HCT116 (cell line): ENCODE measurements at places on chromosomes 3 and 15. TPM values are rescaled to one million over a fixed set of nuclear protein-coding genes. Genes with fewer than 3 reads are reported as not detected.

The TMEM212 gene
- not detected for total RNA-seq

The FOXB1 gene
- total RNA-seq = not detected

The FYCO1 gene
- total RNA-seq = 15.8 TPM

The EMC7 gene
- 38.7 TPM for total RNA-seq

The GPR171 gene
- not detected for total RNA-seq

The ZIC1 gene
- not detected for total RNA-seq

The JMJD7 gene
- total RNA-seq = 13.5 TPM

GRCh38 chr3:72230774-72231379 is 445.9 kb upstream of the PROK2 start:
- H3K36me3 ChIP-seq = no peaks in the 10 kb centered on the region
- no peak overlapping the region for H3K27ac ChIP-seq
- peaks cover 52% of the 10 kb centered on the region for H3K27me3 ChIP-seq
- no peak overlapping the region for H3K4me3 ChIP-seq

DNA sequence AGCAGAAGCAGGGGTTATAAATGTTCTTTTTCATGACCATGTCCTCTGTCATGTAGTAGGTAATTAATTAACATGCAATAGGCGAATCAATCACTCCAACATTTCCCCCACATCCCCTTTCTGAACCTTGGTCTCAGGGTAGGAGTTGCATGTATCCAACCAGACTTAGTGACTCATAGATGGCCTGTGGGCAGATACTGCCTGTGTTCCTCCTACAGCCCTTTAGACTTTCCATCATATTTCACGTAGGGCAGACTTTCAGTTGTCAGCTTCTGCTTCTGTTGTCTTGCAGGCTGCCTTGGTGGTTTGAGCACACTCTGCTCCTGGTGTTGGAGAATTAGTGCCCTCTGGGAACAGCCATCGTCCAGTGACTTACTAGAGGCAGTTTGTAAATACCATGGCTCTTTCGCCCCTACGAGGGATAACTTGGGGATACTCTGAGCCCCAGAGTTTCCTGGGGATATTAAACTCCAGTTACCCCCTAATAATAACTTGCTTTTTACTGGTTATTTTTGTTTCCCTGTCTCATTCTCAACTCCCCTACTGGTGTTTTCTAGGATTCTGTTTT is 244.4 kb downstream of the EDEM1 start:
- H3K36me3 ChIP-seq = no peaks in the 10 kb centered on the region
- DNase-seq = no peak
- H3K4me1 ChIP-seq = no peaks in the 10 kb centered on the region
- H3K27me3 ChIP-seq = no peaks in the 10 kb centered on the region
- H3K27ac ChIP-seq = no peak overlapping the region

DNA sequence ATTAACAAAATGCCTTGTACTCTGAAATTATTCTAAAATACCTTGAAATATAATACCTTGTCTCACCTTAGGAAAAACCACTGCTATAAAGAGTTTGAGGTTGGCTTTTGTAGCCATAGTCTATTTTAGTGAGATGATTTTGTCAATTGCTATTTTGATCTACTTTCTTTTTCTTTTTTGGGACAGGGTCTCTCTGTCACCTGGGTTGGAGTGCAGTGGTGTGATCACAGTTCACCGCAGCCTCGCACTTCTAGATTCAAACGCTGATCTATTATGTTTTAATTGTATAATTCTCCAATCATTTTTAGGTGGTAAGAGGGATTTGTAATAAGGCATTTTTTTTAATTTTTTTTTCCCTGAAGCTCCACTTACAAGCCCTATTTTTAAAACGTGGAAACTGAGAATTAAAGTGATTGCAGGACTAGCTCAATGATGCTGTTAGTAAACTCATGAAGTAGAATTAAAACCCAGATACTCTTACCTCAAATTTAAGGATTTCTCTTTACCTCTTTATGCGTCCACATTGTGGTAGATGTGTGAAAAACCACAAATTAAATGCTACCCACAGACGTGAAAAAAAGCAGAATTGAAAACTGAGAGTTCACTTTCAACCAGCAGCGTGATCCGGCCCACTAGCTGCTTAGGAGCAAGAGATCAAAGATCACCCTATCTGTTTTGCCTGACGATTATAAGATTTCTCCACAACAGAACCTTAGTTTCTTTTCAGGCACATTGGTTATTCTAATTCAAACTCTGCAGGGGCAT is 384.2 kb downstream of the CGGBP1 start:
- H3K36me3 ChIP-seq = no peaks in the 10 kb centered on the region
- H3K27ac ChIP-seq = no peak overlapping the region
- DNase-seq = no peak
- H3K4me1 ChIP-seq = no peaks in the 10 kb centered on the region
- H3K4me3 ChIP-seq = no peak overlapping the region
- no peaks in the 10 kb centered on the region for H3K27me3 ChIP-seq

DNA sequence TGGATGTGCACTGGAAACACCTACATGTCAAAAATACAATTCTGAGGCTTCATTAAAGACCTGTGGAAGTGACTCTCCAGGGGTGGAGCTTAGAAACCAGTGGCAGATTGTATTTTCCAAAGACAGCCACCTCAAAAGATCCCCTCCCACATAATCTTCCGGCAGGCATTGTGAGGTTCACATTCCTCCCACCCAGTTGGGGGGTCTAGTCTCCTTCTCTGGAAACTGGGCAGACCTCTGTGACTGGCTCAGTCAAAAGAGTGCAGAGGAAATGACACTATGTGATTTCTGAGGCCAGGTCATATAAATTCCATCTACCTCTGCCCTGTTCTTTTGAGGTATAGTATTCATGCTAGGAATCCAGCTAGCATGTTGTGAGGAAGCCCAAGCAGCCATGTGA is 1.9 kb upstream of the CFAP92 start:
- peaks cover 13% of the 10 kb centered on the region for H3K4me1 ChIP-seq
- H3K27ac ChIP-seq = no peak overlapping the region
- no peak for DNase-seq
- H3K36me3 ChIP-seq = no peaks in the 10 kb centered on the region

- 0 out of 2 replicates have a peak, but pooled peaks cover 2% of the 10 kb centered on the region for H3K36me3 ChIP-seq
- no peak for DNase-seq
- no peak overlapping the region for H3K4me3 ChIP-seq
- peaks cover 14% of the 10 kb centered on the region for H3K4me1 ChIP-seq
Observed at GRCh38 chr3:184004476-184004875, 13.2 kb downstream of the ABCC5 start.

- H3K27me3 ChIP-seq = no peaks in the 10 kb centered on the region
- no peak for DNase-seq
- peaks cover 9% of the 10 kb centered on the region for H3K36me3 ChIP-seq
- no peak overlapping the region for H3K4me3 ChIP-seq
- H3K27ac ChIP-seq = no peak overlapping the region
Observed at GRCh38 chr3:184341925-184342324, 4.5 kb downstream of the FAM131A start.

DNA sequence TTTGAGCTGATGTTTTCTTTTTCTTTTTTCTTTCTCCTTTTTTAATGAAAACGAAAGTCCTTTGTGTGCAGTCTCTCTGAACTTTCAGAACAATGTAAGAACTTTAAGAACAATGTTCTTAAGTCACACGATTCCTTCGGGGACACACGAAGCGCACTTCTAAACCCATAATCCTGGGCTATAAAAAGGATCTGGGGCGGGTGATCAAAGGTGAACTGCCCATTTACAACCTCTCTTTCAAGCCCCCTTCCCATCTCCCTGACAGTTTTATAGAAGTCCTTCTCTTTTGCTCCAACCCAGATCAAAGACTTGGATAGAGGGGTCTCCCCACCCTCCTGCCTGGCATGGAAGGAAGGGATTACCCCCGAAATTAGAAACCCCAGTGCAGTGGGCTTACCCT is 126.8 kb downstream of the BDH1 start:
- no peaks in the 10 kb centered on the region for H3K36me3 ChIP-seq
- peaks cover 15% of the 10 kb centered on the region for H3K4me1 ChIP-seq
- H3K27ac ChIP-seq = no peak overlapping the region

DNA sequence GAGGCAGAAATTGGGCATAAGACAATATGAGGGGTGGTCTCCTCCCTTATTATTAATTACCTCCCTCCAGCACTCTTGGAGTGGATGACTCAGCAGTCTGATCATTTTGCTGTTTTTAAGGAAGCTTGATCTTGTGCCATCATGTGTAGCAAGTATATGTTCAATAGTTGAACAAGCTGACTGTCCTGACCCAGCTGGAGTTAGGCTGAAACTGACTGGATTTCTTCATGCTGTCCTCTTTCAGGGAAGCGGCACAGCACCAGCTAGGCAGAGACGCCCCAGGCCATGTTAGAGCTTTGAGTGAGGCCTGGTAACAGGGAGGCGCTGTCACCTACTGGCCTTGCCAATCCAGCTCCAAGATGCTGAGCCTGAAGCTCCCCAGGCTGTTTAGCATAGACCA is 54.4 kb upstream of the KIF23 start:
- H3K4me1 ChIP-seq = peaks cover 31% of the 10 kb centered on the region
- no peak for DNase-seq
- no peaks in the 10 kb centered on the region for H3K27me3 ChIP-seq
- no peak overlapping the region for H3K4me3 ChIP-seq

GRCh38 chr3:109548192-109548938 is 211.0 kb upstream of the DPPA4 start:
- DNase-seq = no peak
- no peak overlapping the region for H3K4me3 ChIP-seq
- H3K27ac ChIP-seq = no peak overlapping the region
- H3K27me3 ChIP-seq = no peaks in the 10 kb centered on the region
